Activated T-helper 9 cell treated with anti-CD3 and anti-CD28 coated beads, Interleukin-2, amount 50 U/mL, for 16 hours (primary cell): ENCODE measurements at places on chromosomes 12 and 14.

- no peak for DNase-seq
Measured at GRCh38 chr12:100789146-100789545, 5.4 kb upstream of the ANO4 start.

DNA sequence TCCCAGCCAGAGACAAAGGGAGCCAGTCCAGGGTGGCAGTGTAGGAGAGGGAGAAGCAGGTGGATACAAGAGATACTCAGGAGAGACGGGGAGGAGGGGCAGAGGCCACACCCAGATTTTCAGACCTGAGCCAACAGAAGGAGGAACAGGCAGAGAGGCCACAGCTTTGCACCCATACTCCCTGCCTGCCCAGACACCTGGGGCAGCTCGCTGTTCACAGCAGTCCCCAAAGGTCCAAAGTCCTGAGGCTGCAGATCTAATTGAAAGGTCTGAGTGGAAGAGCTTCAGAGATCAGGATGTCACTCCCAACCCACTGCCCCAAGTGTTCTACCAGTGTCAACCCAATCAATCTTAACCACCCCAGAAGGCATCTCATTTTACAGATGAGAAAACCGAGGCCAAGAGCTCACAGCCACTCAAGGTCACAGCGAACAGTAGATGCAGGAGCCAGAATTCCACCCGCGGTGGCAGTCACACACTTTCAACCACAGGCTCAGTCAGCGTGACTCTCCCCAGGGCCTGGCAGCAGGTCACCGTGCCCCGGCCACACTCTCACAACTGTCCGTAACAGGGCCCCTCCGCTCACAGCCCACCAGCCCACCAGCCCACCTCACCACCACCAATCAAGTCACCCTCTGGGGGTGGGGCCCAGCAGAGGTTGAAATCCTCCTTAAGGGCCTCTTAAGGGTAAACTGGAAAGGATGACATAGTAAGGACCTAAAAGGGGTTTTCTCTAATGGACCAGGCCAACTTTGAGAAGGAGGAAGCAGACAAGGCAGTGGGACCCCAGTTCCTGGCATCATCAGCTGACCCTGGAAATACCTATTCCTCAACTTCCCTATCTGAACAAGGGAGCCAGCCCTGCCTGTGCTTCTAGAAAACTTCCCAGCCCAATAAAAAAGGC lies 33.3 kb downstream of the ACTN1 start:
- DNase-seq = no peak

DNA sequence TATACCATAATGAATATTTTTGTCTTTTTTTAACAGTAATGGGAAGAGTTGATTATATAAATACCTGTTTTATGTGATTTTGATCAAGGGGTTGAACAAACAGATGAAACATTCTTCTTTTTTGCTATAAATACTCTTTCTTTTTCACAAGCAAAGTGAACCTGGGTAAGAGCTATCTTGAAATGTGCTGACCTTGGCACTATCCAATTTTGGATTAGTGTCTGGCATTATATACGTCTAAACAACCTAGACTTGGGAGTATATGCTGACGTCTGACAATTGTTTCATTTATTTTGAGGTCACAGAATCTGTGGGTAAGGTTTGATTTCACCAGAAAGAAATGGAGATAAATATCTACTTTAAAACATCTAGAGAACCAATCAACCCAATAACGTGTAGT lies 716.0 kb upstream of the STXBP6 start:
- no peak for DNase-seq

GRCh38 chr12:56581418-56582145 lies 48.5 kb downstream of the BAZ2A start:
- no peak for DNase-seq

DNA sequence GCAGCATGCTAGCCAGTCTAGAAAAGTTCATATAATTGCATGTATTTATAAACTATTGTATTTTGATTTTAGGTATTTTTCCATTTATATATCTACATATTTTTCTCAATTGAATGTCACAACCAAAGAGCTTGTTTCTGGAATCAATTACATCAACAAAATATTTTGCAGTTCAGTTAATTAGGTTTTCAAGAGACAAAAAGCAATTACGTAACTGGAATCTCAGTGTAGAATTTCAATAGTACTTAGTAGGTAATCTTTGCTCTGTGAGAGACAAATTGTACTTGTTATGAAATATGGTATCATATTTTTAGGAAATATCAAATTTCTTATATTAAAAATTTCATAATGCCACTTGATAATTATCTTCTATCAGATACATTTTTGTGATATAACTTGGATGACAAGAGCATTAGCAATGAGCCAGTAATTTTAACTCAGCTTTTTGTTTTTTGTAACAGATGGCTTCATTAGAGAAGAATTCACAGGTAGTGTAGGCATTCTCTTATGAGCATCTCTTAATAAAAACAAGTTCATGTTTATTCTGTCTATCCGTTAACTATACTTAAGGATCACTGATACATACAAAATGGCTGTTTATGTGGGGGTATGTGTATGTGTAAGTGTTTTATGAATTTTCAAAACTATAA lies 774.7 kb downstream of the C12orf50 start:
- no peak for DNase-seq

GRCh38 chr12:85688837-85689236 lies 147.4 kb downstream of the RASSF9 start:
- DNase-seq = no peak

DNA sequence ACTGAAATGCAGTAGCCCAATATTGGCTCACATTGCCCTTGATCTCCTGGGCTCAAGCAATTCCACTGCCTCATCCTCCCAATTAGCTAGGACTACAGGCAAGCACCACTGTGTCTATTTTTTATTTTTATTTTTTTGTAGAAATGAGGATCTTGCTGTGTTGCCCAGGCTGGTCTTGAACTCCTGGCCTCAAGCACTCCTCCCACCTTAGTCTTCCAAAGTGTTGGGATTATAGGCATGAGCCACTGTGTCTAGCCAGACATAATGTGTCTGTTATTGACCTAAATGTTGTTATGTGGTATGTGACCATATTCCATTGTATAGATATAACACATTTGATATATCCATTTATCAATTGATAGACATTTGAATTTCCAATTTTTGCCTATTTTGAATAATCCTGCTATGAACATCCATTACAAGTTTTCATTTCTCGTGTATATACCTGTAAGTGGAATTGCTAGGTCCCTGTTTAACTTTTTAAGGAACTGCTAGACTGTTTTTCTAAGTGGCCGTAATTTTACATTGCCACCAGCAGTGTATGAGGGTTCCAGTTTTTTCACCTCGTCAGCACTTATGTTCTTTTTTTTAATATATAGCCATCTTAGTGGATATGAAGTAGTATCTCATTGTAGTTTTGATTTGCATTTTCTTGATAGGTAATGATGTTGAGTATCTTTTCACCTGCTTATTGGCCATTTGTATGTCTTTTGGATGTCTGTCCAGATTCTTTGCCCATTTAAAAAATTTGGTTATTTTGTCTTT lies 9.4 kb downstream of the USP15 start:
- no peak for DNase-seq

- DNase-seq = no peak
Measured at GRCh38 chr12:108955225-108955835, 65.5 kb downstream of the SVOP start.
